ENCODE measurements at places on chromosomes 13 and 19.

GRCh38 chr19:57719424-57719823, 8.0 kb downstream of the ZNF671 start:
- no peak for DNase-seq

GRCh38 chr19:32773126-32773525, 53.6 kb downstream of the TDRD12 start:
- DNase-seq, result no peak

DNA sequence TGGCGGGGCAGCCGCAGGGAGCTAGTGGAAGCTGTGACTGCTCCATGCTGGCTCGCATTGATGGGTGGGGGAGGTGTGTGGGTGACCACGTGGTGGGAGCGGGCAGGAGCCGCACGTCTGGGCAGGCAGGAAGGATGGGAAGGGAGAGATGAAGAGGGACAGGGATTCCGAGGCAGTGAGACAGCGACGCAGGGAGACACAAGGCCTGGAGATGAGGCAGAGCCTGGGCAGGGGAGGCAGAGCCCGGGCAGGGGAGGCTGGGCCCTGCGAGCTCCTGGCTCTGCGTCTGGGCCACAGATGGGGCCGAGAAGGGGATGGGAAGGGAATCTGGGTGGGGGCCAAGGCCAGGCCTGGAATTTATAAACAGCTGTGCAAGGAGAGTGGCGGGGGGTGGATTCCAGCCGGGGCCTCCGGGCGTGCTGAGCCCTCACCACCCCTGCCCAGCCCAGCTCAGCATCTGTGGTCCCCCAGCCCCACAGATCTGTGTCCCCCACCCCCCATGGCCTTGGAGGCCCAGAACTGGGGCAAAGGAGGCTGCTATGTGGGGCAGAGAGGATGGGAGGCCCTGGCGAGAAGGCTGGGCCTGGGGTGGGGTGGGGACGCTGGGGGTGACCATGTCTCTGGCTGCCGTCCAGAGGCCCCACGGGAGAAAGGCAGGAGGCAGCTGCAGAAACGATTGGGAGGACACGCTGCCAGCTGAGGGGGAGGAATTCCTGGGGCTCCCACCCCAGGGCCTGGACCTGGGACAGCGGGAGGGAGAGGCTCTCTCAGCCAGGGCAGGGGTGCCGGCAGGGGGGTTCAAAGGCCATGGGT, 6.0 kb downstream of the EHD2 start:
- no peak for DNase-seq

DNA sequence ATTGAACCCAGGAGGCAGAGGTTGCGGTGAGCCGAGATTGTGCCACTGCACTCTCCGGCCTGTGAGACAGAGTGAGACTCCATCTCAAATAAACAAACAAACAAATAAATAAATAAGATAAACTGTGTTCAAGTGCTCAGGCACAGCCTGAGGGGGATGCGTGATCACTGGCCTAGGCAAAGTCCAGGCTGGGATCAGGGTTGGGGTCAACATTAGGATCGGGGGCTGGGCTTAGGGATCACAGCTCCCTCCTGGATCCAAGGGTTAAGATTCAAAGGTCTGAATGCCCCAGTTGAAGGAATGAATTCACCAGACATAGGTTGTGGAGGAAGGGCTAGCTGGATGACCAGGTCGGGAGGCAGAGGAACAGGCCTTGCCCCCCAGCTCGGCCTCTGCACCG, 1.9 kb upstream of the EXOC3L2 start:
- DNase-seq, result no peak

GRCh38 chr13:80555796-80556678, 215.1 kb upstream of the SPRY2 start:
- no peak for DNase-seq

GRCh38 chr19:13937479-13938300, 527 bp downstream of the PODNL1 start:
- no peak for DNase-seq

- no peak for DNase-seq
These were observed 55.6 kb downstream of the SLC7A9 start for GRCh38 chr19:32813862-32814425.

GRCh38 chr19:345320-345879, 804 bp upstream of the MIER2 start:
- no peak for DNase-seq

- DNase-seq, result no peak
These were observed 59.5 kb upstream of the SLC7A1 start for GRCh38 chr13:29654843-29655547.

DNA sequence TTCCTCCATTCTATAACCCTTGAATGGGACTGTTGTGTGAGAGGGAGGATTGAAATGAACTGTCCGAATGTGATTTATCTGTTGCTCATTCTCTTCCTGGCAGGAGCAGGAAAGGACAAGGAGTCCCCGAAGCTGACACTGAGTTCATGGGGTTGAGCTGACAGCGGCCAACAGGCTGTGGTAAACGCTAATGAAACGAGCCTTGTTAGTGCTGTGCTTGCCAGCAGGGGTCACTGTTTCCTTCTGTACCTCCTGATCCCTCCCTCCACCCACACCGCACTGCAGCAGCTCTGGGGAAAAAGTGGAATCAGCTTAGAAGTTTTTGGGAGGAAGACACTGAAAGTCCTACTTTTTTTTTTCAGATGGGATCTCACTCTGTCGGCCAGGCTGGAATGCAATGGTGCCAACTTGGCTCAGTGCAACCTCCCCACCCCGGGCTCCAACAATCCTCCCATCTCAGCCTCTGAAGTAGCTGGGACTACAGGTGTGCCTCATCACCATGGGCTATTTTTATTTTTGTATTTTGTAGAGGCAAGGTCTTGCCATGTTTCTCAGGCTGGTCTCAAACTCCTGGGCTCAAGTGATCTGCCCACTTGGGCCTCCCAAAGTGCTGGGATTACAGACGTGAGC, 6.7 kb upstream of the ZNF761 start:
- DNase-seq, result peak; percentile 32

- no peak for DNase-seq
These were observed 3.9 kb upstream of the CELF5 start for GRCh38 chr19:3220576-3220975.

- DNase-seq, result no peak
These were observed 2.6 kb downstream of the RANBP3 start for GRCh38 chr19:5975388-5975728.

DNA sequence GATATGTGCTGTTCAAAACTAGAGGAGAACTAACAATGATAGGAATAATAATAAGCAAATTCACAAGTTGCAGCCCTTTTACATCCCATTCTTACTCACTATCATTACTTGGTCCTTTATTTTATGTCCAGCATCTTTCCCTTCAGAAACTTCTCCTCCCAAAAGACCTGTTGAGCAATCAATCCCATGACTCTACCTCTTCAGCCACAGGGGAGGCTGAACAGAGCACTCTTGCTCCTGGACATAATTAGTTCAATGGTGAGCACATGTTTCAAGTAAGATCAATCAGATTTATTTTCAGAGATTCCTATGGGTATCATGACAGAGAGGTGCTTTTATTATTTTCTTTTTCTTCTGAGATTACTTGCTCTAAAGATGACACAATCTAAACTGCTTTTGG, 260.0 kb downstream of the COG6 start:
- DNase-seq, result no peak

- DNase-seq, result no peak
These were observed 158.1 kb upstream of the TSC22D1 start for GRCh38 chr13:44734201-44734707.

DNA sequence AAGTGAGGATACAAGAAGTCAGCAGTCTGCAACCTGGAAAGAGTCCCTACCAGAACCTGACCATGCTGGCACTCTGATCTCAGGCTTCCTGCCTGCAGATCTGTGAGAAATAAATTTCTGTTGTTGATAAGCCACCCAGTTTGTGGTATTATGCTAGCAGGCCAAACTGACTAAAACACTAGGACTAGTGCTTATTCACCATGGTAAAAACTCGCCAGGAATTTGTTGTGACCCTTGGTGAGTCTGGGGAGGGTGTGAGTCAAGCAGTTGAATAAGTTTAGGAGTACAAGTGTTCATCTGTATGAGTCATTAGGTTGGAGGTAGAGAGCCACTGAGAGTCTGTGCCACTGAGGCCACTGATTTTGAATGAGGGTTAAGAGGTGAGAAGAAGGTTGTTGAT, 3.6 kb downstream of the ZIK1 start:
- no peak for DNase-seq

DNA sequence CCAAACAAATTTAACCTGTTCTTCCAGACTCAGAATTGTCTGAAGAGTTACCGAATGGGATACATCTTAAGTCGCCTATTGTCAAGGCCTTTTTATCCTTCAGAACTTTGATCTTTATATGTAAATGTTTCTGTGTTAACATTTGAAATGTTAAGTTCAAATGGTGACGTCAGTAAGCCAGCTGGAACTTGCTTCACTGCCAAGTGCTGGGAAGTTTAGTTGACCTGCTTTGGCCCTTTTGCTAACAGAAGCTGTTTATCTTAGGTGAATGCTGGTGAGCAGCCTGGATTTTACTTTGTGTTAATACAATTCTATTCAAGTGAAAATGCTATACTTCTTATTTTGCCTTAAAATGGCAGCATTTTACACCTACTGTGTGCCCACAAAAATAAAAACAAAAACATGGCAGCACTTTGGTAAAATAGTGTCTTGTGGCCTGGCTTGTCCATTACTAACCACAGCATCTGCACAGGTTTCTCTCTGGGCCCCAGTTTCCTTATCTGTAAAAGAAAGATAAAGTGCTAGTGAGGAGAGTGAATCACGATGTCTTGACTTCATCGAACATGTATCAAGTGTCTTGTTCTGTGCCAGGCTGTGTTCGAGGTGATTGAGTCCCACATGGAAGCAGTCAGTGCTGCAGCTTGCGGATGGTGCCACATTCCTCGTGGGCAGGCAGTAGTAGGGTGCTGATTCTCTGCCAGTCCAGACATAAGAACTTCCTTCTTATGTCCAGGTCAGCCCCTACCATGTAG, 2.2 kb downstream of the NAXD start:
- no peak for DNase-seq

DNA sequence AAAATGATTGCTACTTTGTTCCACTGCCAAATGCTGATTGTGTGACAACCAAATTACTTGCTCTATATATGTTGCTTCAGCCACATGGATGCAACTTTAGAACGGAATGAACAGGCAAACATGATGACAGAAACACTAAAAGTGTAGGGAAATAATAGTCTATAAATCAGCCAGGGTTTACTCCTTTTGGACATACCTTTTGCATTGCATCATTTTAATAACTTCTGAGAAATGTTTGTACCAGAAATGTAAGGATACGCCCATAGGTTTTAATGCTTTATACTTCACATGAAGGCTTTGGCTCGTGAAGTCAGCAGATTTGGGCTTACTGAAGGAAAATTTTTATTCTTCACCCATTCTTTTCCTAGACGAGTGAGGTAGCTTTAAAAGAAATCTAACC, 141.0 kb downstream of the POSTN start:
- DNase-seq, result no peak

GRCh38 chr19:7159105-7159933, 89.8 kb downstream of the ZNF557 start:
- no peak for DNase-seq

DNA sequence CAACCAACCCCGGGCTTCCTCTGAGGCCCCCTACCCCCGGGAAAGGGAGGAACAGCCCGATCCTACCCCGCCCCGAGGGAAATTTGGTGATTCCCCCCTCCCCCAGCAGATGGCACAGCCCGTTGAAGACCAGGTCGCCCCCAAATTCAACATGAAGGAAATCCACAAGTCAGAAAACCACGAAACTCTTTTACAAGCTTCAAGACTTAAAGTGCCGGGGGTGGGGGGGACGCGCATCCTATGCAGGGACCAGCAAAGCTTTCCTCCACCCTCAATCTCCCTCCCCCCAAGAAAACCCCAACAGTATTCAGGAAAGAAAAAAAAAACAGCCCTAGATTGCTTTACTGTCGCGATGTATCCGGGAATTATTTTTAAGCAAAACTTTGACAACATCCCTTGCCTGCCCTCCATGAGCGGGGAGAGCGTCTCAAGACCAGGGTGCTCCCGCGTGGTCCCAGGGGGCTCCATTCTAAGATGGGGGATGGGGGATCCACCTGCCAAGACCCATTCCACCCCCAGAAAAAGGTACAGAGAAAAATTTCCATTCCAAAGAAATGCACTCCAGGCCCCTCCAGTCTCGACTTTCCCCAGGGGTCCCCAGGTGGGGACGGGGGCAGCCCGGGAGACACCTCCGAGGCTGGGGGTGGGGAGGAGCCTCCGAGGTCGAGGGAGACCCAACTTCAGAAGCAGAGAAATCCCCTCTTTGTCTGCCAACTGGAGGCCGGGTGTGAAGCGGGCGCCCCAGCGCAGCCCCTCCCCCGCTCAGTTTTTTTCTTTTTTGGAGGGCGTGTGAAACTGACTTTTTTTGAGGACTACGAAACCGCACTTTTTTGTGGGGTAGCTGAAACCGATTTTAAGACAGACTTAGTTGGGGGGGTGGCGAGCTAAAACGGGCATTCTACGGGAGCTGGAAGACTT, 1.5 kb downstream of the TCF3 start:
- no peak for DNase-seq

DNA sequence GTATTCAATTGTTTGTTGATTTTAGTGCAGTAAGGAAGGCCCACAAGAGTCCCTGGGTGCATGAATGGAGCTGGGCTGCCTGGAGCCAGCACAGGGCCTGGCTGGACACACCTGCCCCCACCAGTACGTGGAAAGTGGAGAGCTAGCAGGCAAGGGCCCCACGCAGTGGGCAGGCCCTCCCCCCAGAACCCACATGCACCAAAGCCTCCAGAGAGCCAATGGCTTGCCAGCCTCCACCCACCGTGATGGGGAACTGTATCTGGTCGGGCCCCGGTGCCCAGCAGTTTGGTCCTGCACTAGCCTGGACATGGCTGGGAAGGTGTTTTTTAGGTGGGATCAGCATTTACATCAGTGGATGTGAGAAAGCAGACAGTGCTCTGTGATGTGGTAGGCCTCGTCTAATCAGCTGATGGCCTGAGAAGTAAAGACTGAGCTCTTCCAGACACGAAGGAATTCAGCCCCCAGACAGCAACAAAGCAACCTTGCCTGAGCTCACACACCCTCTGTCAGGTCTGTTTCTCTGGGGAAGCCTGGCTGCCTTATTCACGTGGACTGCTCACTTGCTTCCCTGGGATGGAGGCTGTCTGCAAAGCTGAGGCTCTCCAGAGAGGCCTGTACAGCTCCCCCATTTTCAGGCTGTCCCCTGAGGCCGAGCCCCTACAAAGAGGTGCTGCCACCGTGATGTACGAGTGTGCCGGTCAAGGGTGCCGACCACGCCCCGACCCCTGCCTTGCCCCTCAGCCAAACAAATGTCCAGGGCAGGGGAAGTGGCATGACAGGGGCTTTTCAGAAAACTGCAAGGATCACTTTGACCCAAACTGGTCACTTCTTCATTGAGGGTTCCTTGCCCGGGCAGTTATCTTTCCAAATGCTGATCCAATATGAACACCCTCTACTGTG, 27.5 kb downstream of the RAB20 start:
- DNase-seq, result no peak

- DNase-seq, result no peak
These were observed 27.2 kb downstream of the WDR62 start for GRCh38 chr19:36081894-36082293.

- DNase-seq, result peak; percentile 52
These were observed 13.3 kb downstream of the PALM3 start for GRCh38 chr19:14048443-14049153.

- no peak for DNase-seq
These were observed 28.8 kb downstream of the ACTN4 start for GRCh38 chr19:38676023-38676877.

- DNase-seq, result no peak
These were observed 7.3 kb downstream of the IGSF23 start for GRCh38 chr19:44620667-44621066.

Measured in stimulated activated CD4-positive, alpha-beta T cell treated with anti-CD3 and anti-CD28 coated beads, Interleukin-12 subunit alpha, Interleukin-12 subunit beta, amount 100 ng/mL, for 24 hours (primary cell).